NCI-H2171 treated with DMSO at 0.1 percent for 48 hours (cell line): ENCODE measurements at places on chromosomes 7 and 10.

DNA sequence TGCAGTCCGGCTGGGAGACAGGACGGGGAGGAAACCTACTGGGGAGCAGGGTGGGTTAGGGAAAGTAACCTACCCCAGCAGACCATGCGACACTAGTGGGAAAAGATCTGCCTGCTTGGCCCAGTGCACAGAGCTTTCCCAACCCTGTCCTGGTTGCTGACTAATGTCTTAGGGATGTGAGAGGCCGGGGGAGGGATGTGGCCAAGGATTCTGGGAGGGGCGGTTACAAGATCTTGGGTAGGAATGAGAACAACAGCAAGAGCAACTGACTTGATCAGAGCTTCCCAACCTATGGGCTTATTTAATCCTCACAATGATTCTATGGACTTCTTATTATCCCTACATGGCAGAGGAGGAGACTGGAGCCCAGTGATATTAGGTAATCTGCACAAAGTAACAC is 24.0 kb upstream of the EIF5AL1 start:
- no peak for DNase-seq

- no peak for DNase-seq
Measured at GRCh38 chr10:14571866-14572507, 202.7 kb downstream of the FAM107B start.

GRCh38 chr10:113125612-113126011 is 175.6 kb downstream of the TCF7L2 start:
- DNase-seq, result no peak

- DNase-seq, result no peak
Measured at GRCh38 chr10:18333621-18334020, 193.4 kb downstream of the CACNB2 start.

DNA sequence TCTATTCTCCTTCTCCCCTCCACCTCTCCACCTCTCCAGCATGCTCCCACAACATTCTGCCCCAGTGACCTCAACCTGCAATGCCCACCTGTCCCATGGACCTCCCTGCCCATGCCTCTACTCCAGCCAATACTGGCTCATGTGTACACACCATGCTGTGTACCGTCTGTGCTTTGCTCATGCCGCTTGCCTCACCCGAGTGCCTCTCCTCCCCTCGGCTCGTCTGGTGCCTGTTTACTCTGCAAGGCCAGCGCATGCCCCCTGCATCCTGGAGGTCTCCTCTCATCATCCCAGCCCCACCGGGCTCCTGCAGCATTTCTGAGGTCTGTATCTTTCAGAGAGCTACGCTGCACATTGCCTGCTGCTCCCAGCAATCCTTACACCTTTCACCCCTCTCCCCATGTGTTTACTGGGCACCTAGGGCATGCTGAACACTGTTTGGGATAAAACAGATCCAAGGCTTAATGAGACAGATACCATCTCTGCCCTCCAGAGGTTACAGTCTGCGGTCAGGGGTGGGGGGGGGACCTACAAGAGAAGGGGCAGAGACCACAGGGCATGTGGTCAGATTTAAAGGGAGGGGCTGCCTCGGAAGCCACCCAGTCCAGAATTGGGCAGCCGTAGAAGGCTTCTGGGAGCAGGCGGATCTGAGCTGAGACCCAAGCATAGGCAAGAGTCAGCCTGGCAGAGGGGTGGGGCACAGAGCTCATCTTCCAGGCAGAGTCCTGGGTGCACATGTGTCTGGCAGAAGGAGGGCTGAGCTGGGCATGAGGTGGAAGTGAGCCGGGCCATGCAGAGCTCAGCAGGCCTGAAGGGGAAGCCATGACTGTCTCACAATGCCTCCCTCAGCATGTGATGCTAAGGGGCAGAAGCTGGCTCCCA is 29.6 kb upstream of the PSAP start:
- peak; percentile 52 for DNase-seq

DNA sequence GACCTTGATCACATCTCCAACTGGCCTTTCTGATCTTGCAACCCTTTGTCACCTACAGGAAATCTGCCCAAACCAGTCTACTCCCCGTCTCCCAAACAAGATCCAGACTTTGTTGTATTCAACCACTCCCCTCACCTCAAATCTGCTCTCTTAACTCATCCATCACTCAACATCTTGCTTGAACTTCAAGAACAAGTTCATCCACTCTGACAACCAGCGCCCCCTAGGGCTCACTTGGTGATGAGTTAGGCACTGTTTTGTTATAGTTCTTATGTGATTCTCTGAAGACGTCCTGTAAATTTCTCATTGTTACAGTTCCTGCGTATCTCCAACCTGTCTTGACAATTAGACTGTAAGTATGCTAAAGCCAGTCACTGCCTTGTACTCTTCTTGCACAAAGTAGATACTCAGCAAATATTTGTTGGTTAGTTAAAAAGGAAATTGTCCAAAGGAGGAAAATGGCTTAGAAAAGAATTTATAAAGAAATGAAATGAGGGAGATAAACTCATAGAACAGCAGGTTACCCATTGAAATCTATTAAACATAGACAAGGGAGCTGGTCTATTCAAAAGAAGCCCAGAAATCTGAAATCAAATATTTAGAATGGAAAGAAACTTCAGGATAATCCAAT is 5.3 kb downstream of the FRMD4A start:
- DNase-seq, result no peak

GRCh38 chr10:62193479-62193878 is 75.2 kb downstream of the RTKN2 start:
- DNase-seq, result no peak

DNA sequence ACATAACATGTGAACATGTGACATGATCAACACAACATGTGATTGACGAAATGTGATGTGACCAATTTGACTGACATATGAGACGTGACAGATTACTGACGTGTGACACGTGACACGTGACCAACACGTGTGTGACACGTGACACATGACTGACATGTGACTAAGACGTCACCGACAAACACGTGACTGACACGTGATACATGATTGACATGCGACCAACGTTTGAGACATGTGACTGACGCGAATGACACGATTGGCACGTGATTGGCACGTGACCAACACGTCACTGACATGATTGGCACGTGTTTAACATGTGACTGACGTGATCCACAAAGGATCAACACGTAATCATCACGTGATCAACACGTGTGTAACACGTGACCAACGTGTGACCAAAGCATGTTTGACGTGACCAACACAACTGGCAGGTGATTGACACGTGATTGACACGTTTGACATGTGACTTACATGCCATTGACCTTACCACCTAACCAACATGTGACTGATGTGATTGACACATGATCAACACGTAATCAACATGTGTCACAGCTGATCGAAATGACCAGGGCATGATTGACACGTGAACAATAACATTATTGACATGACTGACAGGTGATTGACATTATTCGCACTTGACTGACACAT is 23.7 kb downstream of the CRPPA start:
- no peak for DNase-seq
